ENCODE measurements at places on chromosomes 3 and 15.
A peak's percentile ranks its signal among the peaks of the same experiment; 100 is the strongest.

- DNase-seq = peak; percentile 41
These were observed 219.0 kb upstream of the LINGO1 start for GRCh38 chr15:77851691-77852090.

DNA sequence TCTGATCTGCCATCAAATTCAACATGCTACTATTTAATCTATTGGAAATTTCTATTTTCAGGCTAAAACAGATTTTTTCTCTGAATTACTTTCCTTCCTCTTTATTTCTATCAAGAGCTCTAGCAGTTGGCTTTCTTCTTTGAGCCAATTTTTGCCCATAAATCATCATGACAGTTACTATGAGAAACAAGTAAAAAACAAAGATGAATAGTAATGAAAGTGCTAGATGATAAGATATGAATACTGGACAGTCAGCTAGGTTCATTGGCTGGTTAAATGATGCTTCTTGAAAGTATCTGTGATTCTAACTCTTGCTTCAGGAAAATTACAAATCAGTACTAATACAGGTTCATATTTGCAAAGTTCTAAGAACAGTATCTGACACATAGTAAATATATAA lies 38.6 kb upstream of the NANOGP8 start:
- DNase-seq = no peak

- DNase-seq = no peak
These were observed 1.5 kb downstream of the CEP97 start for GRCh38 chr3:101725890-101726275.

GRCh38 chr15:91572110-91572509 lies 281.4 kb upstream of the SLCO3A1 start:
- no peak for DNase-seq

DNA sequence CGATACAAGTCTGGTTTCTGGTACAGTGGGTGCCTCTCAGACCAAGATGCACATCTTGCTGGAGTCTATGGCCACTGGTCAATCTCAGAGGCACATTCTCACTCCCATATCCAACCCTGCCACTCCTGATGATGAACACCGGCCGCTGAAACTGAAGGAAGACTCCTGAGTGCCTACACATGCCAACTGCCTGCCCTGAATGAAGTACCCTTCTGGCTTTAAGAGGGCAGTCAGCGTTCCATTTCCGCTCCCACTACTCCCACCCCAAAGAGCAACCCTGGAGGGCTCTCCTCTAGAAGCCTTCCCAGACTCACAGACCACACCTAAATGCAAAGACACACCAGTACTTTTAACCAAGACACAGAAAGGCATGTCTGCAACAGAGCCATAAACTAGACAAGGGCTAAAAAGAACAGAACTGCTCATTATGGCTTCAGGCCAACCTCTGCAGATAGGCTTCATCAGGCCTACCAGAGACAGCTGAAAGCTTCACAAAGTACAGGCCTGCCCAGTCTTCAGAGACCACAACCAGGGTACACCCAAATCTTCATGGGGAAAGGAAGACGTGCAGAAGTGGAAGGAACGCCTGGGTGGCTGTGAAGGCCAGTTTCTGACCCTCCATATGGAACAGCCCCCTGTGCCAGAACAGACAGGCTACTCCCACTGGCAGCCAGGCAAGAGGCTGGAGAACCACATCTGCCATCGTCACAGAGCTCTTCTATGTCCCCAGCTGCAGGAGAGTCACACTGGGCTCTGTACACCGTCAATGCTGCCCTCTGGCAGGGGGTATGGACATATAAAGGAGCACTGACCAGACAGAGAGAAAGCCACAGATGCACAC lies 14.3 kb downstream of the ANP32A start:
- DNase-seq = no peak

DNA sequence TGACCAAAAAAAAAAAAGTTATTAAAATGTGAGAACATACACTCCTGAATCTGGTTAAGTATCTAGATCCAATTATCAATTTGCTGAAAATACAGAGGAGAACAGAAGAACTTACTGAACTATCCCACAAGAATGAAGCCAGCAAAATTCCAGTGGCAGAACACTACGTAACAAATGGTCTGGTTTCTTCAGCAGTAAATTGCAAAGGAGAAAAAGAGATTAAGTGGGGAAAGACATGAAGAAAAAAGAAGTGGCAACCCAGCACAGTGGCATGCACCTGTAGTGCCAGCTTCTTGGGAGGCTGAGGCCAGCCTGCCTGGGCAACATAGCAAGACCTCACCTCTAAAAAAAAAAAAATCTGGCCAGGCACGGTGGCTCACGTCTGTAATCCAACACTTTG lies 62.1 kb downstream of the LHFPL4 start:
- no peak for DNase-seq

DNA sequence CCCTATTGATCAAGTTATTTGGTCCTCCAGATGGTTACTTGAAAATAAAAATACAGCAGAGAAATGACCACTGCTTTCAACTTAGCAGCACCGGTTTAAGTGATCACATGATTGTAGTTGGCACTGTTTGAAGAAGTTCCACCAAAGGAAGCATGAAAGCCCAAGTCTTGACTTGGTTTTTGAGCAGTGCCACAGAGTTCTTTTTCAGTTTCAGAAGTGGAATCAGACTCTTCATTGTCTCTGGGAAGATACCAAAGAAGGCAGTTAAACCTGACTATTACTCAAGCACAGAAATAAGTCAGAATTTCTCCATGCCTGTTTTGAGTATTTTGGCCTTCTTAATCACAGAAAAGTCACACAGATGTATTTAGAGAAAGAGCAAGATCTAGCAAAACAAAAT lies 66.7 kb downstream of the BBX start:
- DNase-seq = no peak

GRCh38 chr15:29631076-29632070 lies 190.9 kb downstream of the TJP1 start:
- peak; percentile 66 for DNase-seq

- no peak for DNase-seq
These were observed 276.2 kb upstream of the RARB start for GRCh38 chr3:25151903-25152295.

- no peak for DNase-seq
These were observed 2.1 kb downstream of the SOX14 start for GRCh38 chr3:137766041-137766875.

DNA sequence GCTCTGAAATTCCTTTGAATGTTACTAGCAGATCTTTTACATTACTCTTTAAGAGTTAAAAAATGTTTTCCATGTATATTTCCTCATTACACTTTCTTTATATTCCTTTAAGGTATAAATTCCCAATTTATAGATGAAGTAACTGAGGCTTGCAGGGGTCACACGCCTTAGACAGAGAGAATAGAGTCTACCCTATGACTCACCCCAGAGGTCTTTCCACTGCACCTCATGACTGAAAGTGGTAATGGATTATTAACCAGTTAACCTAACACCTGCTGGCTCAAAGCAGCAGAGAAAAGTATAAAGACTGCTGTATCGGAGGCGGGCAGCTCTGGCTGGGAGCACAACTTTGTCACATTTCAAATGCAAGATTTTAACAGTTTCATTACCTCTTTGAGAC lies 37.7 kb downstream of the LDHAL6B start:
- no peak for DNase-seq

GRCh38 chr15:72590427-72590826 lies 64.1 kb upstream of the GOLGA6B start:
- DNase-seq = no peak

GRCh38 chr15:63474810-63475316 lies 29.5 kb upstream of the USP3 start:
- peak; percentile 65 for DNase-seq

GRCh38 chr3:58034738-58035523 lies 26.7 kb downstream of the FLNB start:
- DNase-seq = no peak

- DNase-seq = no peak
These were observed 9.6 kb downstream of the SQOR start for GRCh38 chr15:45644437-45644836.

DNA sequence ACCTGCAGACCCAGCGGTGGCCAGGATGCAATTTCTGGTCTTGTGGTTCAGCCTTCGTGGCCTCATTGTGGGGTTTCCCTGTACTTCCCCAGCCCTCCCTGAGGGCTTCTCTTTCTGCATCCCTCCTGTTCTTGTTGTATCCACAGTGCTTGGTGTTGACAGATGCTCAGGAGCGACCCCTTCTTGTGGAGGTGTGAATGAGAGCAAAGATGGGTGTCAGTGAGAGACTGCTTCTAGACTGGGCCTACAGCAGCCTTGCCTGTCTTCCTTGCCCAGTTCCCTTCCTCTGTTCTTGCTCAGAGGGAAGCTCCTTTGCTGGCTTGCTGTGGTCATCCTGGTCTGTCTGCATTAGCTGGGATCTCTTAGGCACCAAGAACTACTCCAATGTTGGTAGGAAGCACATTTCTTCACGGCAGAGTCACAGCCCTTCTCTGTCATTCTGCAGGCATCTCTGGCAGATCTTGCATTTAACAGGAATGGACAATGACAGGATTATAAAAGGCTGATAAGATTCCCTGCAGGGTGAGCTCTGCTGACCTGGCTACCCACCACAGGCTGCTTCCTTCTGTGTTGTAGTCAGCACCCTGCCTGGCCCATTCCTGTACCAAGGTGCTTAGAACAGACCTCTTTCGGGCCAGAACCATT lies 317.8 kb upstream of the C2CD4B start:
- no peak for DNase-seq

DNA sequence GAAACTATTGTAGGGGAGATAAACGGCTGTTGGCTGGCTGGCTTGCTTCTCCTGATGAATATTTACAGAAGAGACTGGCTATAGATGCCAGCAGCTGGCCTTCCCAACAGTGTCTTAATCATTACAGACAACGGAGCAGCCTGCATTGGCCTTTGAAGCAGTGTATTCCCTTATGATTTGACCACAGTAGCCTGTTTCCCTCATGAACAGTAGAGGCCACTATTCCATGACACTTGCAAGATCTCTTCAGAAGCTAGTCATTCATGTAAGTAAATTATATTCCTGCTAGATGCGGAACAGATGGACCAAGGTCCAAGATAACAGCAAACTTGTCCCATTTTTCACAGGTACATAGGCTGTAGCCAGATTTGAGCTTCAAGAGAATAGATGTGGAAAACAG lies 47.3 kb downstream of the TMCO5A start:
- no peak for DNase-seq

- no peak for DNase-seq
These were observed 44.8 kb upstream of the MUC4 start for GRCh38 chr3:195856410-195857084.

DNA sequence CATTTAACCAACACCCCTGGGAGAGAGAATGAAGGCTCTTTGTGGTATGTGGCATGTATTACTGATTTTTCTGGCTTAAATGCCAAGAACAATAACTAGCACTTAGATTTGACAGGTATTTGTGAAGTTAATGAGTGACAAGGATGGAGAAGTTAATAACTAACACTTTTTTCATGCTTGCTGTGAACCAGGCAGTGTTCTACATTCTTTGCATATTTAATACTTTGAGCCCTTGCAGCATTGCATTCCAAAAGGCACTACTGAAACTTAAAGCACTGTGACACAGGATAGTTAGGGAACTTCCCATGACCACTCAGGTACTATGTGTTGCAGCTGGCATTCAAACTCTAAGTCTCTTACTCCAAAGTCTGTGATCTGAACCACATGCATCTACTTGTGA lies 650.6 kb downstream of the ZPLD1 start:
- DNase-seq = no peak

DNA sequence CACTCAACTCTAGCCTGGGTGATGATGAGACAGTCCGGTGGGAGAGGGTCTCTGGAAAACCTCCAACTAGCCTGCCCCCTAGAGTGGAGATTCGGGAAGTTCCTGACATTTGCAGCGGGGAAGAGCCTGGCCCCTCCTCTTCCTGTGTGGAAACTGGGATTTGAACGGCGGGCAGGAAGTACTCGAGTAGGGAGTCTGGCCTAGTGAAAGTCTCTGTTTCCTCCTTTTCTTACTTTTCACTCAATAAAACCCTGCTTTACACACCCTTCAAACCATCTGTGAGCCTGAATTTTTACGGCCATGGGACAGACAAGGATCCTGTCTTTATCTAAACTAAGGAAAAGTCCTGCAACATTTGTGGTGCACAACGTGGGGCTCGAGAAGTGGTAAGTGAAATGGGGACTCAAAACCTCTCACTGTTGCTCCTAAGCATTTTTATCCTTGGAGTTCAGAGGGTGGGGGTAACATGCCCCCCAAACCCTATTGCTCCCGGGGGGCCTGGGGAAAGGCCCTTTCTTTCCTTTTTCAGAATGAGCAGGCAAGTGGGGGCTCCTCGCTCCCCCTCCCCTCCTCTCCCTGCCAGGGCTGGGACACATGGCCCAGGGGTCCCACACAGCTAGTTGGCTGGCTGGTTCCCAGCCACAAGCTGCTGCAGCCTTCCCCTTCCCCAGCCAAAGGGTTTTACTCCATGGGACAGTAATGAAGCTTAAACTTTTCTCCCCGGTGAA lies 224.7 kb upstream of the GBE1 start:
- DNase-seq = no peak

Data from left colon (tissue), 2 donors.